ENCODE measurements at places on chromosomes 5 and 9.

GRCh38 chr9:136865768-136866103 lies 372 bp downstream of the EDF1 start:
- DNase-seq = no peak

DNA sequence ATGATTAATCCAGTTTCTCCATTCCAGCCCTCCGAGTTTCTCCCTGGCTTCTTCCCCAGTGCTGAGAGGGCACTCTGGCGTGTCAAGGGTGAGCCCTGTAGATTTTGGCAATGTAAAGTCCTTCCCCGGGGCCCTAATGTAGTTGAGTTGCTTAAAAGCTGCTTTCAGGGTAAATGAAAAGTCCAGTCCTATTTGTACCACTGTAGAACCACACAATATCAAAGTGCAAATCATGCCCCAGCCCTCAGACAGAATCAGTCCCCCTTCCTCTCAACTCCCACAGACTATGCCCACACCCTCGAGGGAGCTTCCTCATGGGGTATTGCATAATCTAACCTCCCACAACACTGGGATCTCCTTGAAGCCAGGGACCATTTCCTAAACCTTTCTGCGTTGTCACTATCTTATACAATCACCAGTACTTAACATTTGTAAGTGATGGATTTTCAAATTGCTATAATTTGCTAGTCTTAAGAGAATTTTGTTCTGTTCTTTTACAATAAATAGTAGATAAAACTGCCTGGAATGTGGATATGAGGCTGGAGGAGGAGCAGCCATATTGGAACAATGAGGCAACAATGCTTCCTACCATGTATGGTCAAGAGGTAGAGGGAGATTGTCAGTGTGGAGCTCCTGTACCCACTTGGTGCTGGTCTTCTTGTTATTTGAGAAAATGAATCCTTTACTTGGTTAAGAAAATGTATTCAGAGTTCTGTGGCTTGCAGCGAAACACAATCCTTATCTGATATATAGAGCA lies 34.4 kb downstream of the ZNF366 start:
- no peak for DNase-seq

DNA sequence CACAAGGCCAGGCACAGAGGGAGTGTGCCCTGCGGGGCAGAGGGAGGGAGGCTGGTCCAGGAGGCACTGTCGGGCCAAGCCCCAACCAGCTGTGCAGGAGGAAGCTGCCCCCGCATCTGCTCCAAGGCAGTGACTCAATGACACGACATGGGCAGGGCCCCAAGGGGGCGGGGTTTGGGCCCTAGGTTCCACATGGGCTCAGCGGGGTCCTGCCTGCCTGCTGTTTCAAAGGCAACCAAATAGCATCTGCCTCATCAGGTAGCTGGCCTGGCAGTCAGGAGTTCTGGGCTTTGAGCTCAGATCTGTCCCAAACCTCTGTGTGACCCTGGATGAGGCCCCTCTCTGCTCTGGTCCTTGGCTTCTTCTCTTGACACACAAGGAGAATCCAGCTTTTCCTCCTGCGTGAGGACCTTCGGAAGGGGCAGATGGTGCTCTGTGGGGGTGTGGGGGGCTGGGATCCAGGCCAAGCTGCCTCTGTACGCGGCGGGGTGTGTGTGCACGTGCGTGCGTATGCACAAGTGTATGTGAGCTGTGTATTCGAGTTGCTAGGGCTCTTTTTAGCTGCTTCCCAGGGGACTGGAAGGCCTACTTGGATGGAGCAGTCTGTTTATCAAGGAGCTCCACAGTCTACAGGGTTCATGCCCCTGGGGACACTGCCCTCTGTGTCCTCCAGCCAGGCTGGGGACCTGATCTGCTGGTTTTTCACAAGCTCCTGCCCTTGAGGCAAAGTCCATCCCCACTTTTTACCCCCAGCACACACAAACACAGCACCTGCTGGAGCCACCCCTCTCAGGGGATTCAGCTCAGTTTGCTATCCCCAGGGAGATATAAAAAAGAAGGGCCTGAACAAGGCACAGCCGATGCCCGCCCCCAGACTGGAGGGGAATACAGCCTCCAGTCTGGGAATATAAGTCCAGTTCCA lies 138.9 kb downstream of the RGS3 start:
- DNase-seq = peak; percentile 59

GRCh38 chr5:88474574-88474973 lies 205.9 kb upstream of the TMEM161B start:
- no peak for DNase-seq

- no peak for DNase-seq
Observed at GRCh38 chr9:89687188-89687587, 82.4 kb downstream of the GADD45G start.

DNA sequence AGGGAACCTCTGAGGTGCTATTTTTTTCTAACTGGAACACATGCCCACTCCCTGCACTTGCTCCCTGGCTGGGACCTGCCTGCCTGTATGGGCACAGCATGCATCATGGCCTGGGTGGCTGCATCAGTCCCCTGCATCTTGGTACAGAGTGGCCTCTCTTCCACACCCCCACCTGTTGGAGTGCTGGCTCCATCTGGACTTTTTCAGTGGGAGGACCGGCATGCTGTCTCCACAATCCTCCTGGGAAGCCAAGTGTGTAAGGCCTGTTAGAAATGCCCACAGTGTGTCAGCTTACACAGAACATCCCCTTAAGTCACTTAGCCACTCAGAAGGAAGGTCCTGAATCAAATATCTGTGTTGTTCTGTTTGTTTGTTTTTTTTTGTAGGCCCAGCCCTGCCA lies 102.9 kb downstream of the MARCHF3 start:
- peak; percentile 38 for DNase-seq

DNA sequence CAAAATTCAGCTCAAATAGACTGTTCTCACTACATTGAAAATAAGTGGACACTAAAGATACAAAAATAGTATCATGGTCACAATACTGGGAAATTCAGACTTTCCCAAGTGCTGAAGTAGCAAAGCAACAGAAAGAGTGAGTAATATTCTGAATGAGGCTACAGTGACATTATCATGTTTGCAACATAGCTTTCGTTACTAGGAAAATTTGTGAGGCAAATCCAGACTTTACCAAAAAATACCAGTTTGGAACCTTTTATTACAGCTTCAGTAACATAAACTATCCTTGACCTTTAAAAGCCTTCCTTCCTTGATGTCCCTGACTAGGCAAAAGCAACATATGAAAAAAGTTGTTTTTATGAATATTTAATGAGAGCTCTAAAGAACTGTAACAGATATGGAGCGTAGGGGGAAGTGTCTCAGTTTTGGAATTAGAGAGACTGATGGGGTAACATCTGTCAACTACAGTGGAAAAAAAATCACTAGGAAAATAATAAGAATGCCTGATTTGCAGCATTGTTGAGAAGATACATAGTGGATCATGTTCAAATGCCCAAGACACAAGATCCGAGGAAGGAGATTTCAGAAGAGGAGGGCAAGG lies 312.9 kb downstream of the ADGRV1 start:
- DNase-seq = no peak

DNA sequence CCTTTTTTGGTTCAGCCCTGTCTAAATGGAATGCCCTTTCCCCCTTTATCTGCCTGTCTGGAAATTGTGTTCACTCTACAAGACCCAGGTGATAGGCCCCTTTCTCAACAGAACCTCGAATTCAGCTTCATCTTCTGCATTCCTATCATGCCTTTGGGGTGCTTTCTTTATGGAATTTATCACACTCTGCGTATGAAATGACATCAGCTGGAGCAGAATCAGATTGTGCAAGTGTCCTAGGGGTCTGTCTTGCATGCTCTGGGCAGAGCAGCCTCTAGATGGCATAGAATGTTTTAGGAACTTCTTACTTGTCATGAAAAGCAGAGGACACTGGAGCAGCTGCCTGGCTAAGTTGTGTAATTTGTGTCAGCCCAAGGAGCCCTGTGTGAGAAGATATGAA lies 84.9 kb downstream of the ISL1 start:
- no peak for DNase-seq

DNA sequence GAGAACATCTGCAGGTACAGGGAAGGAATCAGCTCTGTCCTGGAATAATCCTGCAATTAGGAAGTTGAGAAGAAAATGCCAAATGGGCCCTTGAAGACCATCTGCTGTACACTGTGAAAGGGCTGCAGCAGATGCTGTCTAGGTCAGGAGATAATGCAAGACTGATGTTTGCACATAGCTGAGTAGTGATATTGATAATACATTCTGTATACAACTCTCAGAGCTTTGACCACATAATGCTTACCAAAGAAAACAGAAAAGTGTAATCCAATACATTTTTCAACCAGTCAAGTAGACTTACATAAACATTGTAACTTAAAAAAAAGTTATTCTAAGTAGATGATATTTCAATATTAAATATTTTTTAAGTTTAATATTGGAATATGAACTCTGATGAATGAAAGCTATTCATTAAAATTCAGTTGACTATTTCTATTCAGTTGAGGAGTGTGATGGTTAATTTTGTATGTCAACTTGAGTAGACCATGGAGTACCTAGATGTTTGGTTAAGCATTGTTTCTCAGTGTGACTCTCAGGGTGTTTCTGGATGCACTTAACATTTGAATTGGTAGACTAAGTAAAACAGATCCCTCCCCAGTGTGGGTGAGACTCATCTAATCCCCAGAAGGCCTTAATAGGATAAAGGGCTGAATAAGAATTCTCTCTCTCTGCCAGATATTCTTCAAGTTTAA lies 380.1 kb upstream of the PRR16 start:
- DNase-seq = no peak

- peak; percentile 20 for DNase-seq
Observed at GRCh38 chr9:123821619-123822018, 108.3 kb downstream of the DENND1A start.

DNA sequence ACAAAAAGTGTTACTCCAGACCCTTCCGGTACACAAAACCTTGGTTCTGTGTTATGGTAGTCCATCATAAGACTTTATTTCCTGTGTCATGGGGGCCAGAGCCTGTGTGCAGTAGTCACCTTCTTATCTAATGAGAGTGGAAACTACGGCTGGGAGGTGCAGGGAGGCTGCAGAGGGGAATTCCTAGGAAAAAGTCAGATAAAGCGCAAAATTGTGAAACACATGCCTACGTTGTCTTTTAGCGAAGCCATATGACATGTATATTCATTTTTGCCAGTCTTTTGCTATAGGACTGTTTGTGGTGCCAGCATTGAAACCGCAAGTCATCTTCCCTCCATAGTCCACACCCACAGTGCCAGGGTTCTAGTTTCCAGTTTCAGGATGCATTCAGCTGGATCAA lies 80.7 kb downstream of the PPARGC1B start:
- DNase-seq = no peak

GRCh38 chr9:86277072-86277471 lies 5.3 kb downstream of the ISCA1 start:
- no peak for DNase-seq

- no peak for DNase-seq
Observed at GRCh38 chr9:130892477-130893304, 3.9 kb downstream of the QRFP start.

- no peak for DNase-seq
Observed at GRCh38 chr5:42419294-42419693, 3.9 kb upstream of the GHR start.

DNA sequence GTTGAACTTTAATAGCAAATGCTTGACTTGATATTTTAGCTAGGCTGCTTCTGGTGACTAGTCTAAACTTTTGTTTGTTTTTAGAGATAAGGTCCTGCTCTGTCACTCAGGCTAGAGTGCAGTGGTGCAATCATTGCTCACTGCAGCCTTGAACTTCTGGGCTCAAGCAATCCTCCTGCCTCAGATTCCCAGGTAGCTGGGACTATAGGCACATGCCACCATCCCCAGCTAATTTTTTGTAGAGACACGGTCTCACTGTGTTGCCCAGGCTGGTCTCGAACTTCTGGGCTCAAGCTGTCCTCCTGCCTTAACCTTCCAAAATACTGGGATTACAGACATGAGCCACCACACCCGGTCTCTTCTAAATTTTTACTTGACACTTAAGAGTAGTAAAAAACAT lies 20.7 kb downstream of the CDC37L1 start:
- no peak for DNase-seq

- DNase-seq = no peak
Observed at GRCh38 chr9:135136991-135137832, 49.7 kb downstream of the OLFM1 start.

DNA sequence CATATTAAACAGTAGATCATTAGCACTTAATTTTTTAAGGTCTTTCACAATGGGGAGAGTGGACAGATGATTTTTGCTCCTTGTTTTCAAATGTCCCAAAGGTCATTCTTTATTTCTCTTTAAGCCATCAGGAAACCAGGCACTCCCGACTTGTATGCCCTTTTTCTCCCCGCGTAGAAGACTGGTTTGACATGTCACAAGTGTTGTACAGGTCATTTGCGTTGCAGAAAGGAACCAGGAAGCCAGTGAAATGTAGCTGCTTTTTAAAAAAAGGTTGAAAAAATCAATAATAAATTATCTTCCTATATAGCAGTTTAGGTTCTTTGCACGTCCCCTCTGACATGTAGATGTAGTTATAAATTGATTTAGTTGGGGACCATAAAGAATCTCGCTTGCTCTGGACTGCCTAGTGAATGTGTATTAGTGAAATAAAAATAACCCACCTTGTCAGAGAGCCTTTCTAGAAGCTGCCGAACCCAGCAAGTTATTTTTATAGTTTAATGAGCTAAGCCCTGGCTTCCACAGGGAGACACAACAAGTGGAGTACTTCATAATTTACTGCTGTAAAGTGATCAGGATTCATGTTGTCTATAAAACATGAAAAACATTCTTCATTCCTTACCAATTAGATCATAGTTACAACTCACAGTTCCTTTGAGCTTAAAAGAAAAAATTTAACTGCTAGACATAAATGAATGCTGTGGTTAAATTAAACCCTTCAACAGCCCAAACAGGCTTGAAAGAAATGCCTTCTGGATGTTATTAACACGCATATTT lies 404.6 kb downstream of the CSNK1G3 start:
- no peak for DNase-seq

- no peak for DNase-seq
Observed at GRCh38 chr5:109654455-109654854, 35.3 kb upstream of the MAN2A1 start.

DNA sequence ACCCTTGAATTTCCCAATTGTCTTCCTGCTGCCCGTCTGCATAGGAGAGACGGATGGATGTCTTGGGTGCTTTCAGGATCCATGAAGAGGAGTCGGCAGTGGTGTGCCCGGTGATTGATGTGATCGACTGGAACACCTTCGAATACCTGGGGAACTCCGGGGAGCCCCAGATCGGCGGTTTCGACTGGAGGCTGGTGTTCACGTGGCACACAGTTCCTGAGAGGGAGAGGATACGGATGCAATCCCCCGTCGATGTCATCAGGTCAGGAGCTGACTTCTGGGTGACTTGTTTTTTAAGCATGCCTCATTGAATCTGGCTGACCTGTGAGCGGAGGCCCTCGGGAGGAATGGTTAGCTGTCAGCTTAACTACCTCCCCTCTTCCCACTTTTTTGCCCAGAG lies 24.2 kb downstream of the GALNT12 start:
- no peak for DNase-seq

DNA sequence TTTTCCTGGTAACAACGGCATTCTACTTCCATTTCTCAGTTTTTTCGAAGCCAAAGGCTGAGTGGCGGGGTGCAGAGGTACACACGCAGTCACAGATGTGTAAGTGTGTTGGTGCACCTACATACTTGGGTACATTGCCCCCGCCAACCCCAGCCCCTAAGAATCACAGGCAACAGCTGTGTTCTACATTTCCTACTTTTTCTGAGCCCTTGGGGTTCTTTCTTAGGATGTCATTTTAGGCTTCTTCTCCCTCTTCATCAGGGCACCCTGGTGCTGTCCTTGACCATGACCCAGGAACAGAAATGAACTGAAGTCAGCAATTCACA lies 104.8 kb downstream of the PAX5 start:
- no peak for DNase-seq

Measured in glutamatergic neuron (in vitro differentiated cells).